Osteoblast (primary cell): ENCODE measurements at places on chromosomes 2 and 18. TPM values are rescaled to one million over a fixed set of nuclear protein-coding genes. Genes with fewer than 3 reads are reported as not detected.
A peak's percentile ranks its signal among the peaks of the same experiment; 100 is the strongest.

Gene NEU2
- total RNA-seq, result not detected in 2 replicates

DNA sequence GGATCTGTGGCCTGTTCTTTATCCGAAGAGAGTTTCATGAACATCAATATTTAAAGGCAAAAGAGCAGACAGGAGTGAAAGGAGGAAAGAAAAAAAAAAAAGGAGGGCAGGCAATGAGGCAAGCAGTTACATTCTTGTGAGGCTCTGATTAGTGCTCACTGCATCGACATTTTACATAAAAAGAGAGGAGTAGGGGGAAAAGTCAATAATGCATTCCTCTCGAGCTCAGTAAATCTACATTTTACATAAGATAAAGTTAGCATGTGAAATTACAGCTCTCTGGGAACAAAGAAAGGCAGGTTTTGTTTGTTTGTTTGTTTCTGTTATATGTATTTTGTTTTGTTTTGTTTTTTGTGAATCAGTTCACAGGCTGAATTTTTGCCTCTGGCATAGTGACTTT, 187.1 kb upstream of the ARL4C start:
- no peak overlapping the region for H3K4me3 ChIP-seq
- no peaks in the 10 kb centered on the region for H3K27me3 ChIP-seq
- peaks cover 30% of the 10 kb centered on the region for H3K4me1 ChIP-seq
- no peak for DNase-seq

GRCh38 chr2:15480552-15480951, 80.6 kb downstream of the NBAS start:
- H3K36me3 ChIP-seq, result peaks cover 17% of the 10 kb centered on the region
- no peak overlapping the region for H3K4me3 ChIP-seq
- no peak overlapping the region for H3K27ac ChIP-seq
- no peaks in the 10 kb centered on the region for H3K4me1 ChIP-seq
- no peaks in the 10 kb centered on the region for H3K27me3 ChIP-seq
- DNase-seq, result no peak

GRCh38 chr2:65514555-65515195, 82.3 kb upstream of the SPRED2 start:
- peak; percentile 67 for DNase-seq
- peak overlapping the region; percentile 29 for H3K27ac ChIP-seq
- peaks cover 15% of the 10 kb centered on the region for H3K4me1 ChIP-seq
- H3K36me3 ChIP-seq, result no peaks in the 10 kb centered on the region

Gene RAB3GAP1
- total RNA-seq, result 89.0 and 90.5 TPM in 2 replicates

GRCh38 chr2:73006969-73007710, 64.4 kb downstream of the SFXN5 start:
- no peak overlapping the region for H3K4me3 ChIP-seq
- H3K36me3 ChIP-seq, result peaks cover 9% of the 10 kb centered on the region
- H3K27me3 ChIP-seq, result no peaks in the 10 kb centered on the region
- peaks cover 4% of the 10 kb centered on the region for H3K4me1 ChIP-seq
- DNase-seq, result no peak
- H3K27ac ChIP-seq, result no peak overlapping the region

- no peak overlapping the region for H3K27ac ChIP-seq
- peaks cover 70% of the 10 kb centered on the region for H3K27me3 ChIP-seq
- peak; percentile 70 for DNase-seq
- H3K4me1 ChIP-seq, result no peaks in the 10 kb centered on the region
- no peak overlapping the region for H3K4me3 ChIP-seq
Observed at GRCh38 chr2:170717991-170718589, 3.0 kb downstream of the SP5 start.

DNA sequence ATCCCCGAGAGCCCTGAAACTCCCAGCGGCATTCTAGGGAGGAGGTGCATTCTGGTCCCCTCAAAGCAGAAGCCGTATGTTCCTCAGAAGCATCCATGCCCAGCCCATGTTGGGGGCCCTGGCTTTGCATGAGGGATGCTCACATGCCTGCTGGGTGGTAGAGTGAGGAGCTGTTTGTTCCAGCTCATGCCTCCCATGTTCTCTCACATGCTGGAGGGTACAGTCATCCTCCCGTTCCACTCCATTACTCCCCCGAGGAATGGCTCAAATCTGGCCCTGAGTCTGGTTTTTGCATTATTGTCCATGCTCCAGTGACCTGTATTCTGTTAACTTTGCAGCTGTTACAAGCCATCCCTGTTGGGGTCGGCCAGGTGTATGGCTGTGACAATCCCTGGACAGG, 24.1 kb downstream of the SLC14A2 start:
- no peak overlapping the region for H3K4me3 ChIP-seq
- peak; percentile 21 for DNase-seq
- no peaks in the 10 kb centered on the region for H3K36me3 ChIP-seq
- H3K27ac ChIP-seq, result no peak overlapping the region

- no peaks in the 10 kb centered on the region for H3K36me3 ChIP-seq
- no peak overlapping the region for H3K27ac ChIP-seq
- no peak overlapping the region for H3K4me3 ChIP-seq
Observed at GRCh38 chr2:222302178-222303018, 3.6 kb upstream of the PAX3 start.

DNA sequence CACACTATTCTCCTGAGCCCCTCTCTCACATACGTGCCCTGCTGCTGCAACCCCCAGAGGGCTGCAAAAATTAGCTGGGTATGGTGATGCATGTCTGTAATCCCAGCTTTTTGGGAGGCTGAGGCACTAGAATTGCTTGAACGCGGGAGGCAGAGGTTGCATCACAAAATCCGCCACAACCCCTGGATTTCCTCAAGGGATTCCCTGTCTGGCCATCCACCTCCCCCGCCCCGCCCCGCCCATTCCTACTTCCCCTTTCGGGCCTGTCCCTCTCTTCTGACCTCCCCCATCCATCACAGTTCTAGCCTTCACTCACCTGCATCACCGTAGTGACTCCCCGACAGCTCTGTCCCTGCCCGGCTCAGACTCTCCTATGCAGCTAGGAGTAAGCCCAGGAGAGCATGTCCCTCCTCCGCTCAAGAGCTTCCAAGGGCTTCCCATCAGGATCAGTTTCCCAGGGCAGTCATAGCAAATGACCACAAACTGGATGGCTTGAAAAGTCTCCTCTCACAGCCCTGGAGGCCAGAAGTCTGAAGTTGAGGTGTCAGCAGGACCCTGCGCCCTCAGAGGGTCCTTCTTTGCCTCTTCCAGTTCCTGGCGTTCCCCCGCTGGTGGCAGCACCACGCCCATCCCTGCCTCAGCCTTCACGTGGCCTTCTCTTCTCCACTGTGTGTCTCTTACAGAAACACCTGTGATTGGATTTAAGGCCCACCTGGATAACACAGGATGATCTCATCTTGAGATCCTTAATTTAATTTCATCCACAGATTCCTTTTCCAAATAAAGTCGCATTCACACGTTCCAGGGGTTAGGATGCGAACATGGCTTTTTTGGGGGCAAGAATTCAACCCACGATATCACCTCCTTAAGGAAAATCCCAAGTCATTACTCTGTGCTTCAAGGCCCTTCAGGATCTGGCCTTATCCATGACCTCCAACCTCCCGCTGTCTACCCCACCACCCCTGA, 58.5 kb downstream of the HS1BP3 start:
- H3K36me3 ChIP-seq, result no peaks in the 10 kb centered on the region
- H3K4me1 ChIP-seq, result peaks cover 53% of the 10 kb centered on the region
- no peaks in the 10 kb centered on the region for H3K27me3 ChIP-seq
- H3K4me3 ChIP-seq, result no peak overlapping the region
- no peak for DNase-seq

GRCh38 chr2:65300134-65300760, 72.6 kb downstream of the ACTR2 start:
- DNase-seq, result peak; percentile 91
- no peaks in the 10 kb centered on the region for H3K36me3 ChIP-seq
- peaks cover 34% of the 10 kb centered on the region for H3K4me1 ChIP-seq
- H3K27ac ChIP-seq, result peak overlapping the region; percentile 92

- H3K4me1 ChIP-seq, result peaks cover 7% of the 10 kb centered on the region
- no peak overlapping the region for H3K4me3 ChIP-seq
- DNase-seq, result no peak
- H3K27me3 ChIP-seq, result no peaks in the 10 kb centered on the region
Observed at GRCh38 chr2:202007015-202007982, 26.4 kb upstream of the FZD7 start.

DNA sequence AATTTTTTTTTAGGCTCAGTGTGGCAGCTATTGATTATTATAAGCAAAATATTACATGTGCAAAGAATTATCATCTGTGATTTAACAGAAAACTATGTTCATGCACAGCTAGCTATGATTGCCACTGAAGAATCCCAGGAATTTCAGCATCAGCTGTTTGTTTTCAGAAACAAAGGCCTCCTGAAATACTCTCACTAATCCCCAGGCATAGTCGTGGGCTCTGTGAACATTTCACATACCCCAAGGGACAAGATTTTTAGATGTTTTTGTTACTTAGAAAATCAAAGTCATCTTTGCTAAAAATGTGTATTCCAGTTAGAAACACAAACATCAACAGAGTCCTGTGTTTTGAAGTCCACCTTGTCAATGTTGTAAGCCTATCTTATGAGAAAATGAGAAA, 156.1 kb downstream of the MYO1B start:
- no peak overlapping the region for H3K4me3 ChIP-seq
- H3K27me3 ChIP-seq, result no peaks in the 10 kb centered on the region
- peaks cover 42% of the 10 kb centered on the region for H3K4me1 ChIP-seq

Gene CIDEA
- not detected in 2 replicates for total RNA-seq

Gene TMEM169
- total RNA-seq, result 0.36 and 0.88 TPM in 2 replicates

DNA sequence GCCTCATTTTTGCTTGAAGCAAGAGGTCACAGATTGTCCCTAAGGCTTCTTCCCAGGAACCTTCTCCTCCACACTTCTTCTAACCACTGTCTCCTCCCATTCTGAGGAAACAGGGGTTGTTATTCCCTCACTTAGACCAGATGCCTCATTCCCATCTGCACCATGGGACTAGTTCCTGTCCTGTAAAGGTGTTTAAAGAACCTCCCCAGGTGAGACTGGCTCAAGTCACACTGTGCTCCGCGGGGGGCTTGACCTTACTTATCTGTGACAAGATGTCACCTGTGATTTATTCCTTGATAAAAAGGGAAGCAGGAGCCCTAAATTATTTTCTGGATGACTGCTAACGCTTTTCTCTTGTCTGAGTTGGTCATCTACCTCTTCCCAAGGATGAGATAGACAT, 8.2 kb upstream of the CDH2 start:
- H3K4me1 ChIP-seq, result peaks cover 15% of the 10 kb centered on the region
- no peak overlapping the region for H3K27ac ChIP-seq
- H3K36me3 ChIP-seq, result no peaks in the 10 kb centered on the region
- H3K4me3 ChIP-seq, result no peak overlapping the region

DNA sequence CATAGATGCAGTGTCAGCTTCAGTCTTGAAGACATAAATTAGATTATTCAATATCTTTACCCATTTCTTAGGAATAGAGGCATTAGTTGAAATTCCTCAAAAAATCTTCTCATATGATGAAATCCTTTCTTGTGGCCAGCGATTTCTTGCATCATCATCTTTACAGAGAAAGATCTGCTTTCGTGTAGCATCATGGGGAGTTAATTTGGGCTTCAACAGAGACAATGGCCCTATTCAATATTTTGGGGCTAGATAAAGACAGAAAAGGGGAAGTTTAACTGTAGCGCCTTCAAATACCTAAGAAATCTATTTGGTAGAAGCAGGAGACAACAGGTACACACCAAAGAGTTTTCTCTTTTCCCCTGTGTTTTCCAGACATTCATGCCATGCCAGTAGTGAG, 73.8 kb downstream of the TGFA start:
- H3K27ac ChIP-seq, result no peak overlapping the region
- no peaks in the 10 kb centered on the region for H3K4me1 ChIP-seq
- H3K4me3 ChIP-seq, result no peak overlapping the region
- H3K36me3 ChIP-seq, result no peaks in the 10 kb centered on the region

GRCh38 chr18:79785831-79786230, 11.9 kb upstream of the KCNG2 start:
- H3K36me3 ChIP-seq, result no peaks in the 10 kb centered on the region
- H3K4me1 ChIP-seq, result peaks cover 20% of the 10 kb centered on the region
- H3K4me3 ChIP-seq, result no peak overlapping the region
- peak overlapping the region; percentile 19 for H3K27ac ChIP-seq
- peaks cover 44% of the 10 kb centered on the region for H3K27me3 ChIP-seq
- peak; percentile 83 for DNase-seq

DNA sequence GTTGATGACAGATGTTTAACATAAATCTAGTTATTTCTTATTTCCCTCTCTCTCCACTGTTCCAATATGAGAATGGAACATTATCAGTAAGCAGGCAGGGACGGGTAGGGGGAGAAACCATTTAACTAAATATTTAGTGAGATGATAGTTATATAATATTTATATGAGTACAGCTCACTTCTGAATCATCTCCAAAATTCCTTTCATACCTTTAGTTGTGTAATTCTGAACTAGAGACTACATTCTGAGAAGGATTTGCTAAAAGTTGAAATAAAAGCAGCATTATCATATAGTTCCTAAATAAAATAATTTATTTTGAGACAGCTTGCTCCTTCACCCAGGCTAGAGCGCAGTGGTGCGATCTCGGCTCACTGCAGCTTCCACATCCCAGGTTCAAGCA, 41.4 kb downstream of the B4GALT6 start:
- DNase-seq, result no peak
- no peaks in the 10 kb centered on the region for H3K27me3 ChIP-seq
- peaks cover 5% of the 10 kb centered on the region for H3K4me1 ChIP-seq
- H3K4me3 ChIP-seq, result no peak overlapping the region
- H3K36me3 ChIP-seq, result no peaks in the 10 kb centered on the region

Gene HTRA2
- total RNA-seq, result 51.8 and 53.6 TPM in 2 replicates

DNA sequence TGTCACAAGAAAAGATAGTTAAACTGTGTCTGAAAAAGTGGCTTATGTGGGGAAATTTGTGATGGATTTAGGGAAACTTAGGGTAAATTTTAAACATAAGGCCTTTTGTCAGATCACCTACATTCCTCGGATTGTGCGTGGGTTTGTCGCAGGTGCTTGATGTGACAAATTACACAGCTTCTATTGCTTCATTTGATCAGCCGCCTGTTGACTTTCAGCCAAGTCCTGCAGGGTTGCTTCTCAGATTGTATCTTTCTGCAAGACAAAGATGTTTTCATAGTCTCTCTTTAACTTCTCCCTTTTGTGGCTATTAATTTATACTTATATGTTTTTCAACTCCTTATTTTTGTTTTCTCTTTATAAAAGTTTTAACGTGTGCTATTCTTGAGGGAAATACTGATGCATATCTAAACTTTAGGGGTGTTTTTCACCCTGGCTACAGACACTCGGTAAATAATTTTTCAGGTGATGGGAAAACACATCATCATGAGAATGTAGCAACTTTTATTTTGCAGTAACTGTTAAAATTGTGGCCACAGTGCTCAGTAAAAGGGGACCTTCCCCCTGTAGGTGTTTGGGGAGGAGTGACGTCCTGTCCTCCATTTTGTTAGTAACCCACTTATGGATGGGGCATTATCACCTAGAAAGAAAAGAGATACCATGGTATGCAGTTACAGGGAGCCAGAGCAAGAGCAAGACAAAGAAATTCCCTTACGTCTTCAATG, 31.4 kb downstream of the GALM start:
- H3K27me3 ChIP-seq, result no peaks in the 10 kb centered on the region
- H3K4me1 ChIP-seq, result peaks cover 18% of the 10 kb centered on the region
- no peaks in the 10 kb centered on the region for H3K36me3 ChIP-seq
- H3K27ac ChIP-seq, result no peak overlapping the region
- no peak overlapping the region for H3K4me3 ChIP-seq

DNA sequence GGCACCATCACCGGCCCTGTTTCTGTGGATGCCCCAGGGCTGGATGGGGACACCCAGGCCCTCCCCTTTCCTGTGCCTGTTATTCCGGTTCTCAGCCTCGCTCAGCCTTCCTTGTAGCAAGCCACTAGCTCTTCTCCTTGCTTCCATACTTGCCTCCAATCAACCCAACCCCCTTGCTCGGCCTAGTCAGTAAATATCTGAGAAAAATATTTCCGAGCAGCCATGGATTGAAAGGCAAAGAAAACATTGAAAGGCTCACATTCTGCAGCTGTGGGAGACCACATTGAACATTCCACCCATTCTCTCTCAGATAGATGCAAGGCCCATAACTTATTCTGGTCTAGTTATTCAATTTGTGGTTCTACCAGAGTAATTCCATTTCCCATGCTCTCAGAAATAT, 114.9 kb downstream of the SPP2 start:
- no peak overlapping the region for H3K4me3 ChIP-seq
- DNase-seq, result peak; percentile 91
- peak overlapping the region; percentile 77 for H3K27ac ChIP-seq
- H3K36me3 ChIP-seq, result no peaks in the 10 kb centered on the region
